ENCODE measurements at places on chromosomes 2 and 18.

DNA sequence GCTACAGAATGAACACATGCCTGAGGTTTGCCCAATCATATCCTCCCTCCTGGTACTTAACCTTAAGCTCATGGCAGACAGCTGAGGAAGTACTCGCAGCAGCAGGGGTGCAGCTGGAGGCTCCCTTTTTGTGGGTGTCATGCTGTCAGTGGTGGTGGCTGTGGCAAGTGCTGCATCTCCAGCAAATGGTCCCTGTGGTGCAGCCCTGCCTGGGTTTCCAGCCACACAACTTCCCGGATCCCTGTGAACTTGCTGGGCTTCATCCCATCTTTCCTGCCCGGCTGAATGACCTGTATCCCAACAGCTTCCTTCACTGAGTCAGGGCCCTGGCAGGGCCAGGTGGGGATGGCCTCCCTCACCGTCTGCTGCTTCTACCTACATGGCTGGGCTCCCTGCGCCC is 5.0 kb downstream of the TMEM185B start:
- H3K27ac ChIP-seq, result no peak overlapping the region
- peak; percentile 34 for DNase-seq
- peaks cover 49% of the 10 kb centered on the region for H3K36me3 ChIP-seq
- no peak overlapping the region for H3K4me3 ChIP-seq

DNA sequence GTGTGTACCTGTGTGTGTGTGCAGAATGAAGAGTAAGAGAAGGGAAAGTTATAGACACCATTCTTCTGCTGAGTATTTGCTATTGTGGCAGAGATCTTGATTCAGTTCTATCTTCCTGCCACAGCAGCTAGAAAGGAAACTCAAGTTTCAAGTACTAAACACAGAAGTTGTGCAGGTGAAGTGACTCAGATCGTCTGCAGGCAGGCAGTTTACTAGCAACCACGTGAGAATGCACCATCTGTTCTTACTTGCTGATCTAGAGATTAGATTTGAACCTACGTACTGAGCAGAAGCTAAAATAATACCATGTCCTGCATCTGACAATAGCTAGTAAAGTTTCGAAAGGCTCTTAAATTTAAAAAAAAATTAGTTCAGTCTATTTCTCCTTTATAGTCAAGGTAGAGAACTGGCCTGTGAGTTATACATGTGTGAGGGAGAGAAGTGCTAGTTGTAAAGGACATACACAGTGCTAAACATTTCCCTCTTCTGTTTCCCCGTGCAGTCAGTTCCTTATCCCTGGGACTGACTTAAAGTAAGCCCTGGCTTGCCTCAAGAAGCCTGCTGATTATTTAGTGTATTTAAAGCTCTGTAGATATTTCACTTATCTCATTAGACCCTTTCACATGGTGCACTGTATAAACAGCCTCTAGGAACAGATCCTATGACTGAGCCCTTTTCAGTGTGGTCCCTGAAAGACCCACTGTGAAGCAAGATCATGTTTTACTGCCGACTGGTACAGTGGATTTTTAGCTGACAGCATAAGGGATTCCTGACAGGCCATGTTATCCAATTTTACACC is 45.0 kb downstream of the SLC38A11 start:
- H3K4me3 ChIP-seq, result no peak overlapping the region
- H3K36me3 ChIP-seq, result no peaks in the 10 kb centered on the region
- H3K27ac ChIP-seq, result peak overlapping the region; percentile 34

- no peak overlapping the region for H3K27ac ChIP-seq
- H3K4me3 ChIP-seq, result no peak overlapping the region
- H3K36me3 ChIP-seq, result peaks cover 8% of the 10 kb centered on the region
- no peaks in the 10 kb centered on the region for H3K27me3 ChIP-seq
- no peak for DNase-seq
- H3K4me1 ChIP-seq, result peaks cover 4% of the 10 kb centered on the region
Measured at GRCh38 chr18:79416677-79417052, 20.9 kb downstream of the NFATC1 start.

DNA sequence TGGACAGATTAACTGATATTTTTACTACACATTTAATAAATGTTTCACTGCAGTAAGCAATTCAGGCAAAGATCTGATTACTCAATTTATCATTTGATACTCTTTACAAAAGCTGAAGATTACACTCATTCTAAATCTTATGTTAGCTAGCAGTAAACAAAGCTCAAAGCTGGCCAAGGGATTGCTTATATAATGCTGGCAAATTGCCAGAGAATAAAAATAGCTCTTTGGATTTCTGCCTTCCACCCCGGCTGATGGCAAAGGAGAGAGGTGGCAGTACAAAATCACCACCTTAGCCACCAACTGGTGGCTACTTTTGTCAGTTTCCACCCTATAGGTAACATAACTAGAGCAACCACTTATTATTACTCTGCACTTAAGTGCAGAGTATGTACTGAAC is 320.5 kb downstream of the FSIP2 start:
- no peak for DNase-seq
- H3K4me1 ChIP-seq, result no peaks in the 10 kb centered on the region
- no peak overlapping the region for H3K4me3 ChIP-seq
- no peak overlapping the region for H3K27ac ChIP-seq

DNA sequence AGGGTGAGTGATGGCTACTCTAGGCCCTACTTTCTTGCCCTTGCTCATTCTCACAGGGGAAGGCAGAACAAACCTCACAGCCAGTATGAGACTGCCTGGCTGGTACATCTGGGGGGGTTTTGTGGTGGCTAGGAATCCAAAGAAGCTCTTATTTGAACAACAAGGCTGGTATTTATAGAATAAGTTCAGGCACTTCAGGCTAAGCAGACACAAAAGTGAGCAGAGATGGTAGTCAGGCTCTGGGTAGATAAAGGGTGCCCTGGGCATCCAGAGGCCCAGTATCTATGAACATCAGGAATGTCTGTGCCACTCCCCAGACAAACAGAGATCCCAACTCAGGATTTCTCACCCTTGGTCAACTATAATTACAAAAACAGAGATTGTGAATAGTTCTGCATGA is 57.2 kb upstream of the RTN4 start:
- no peak overlapping the region for H3K4me3 ChIP-seq
- H3K36me3 ChIP-seq, result no peaks in the 10 kb centered on the region

DNA sequence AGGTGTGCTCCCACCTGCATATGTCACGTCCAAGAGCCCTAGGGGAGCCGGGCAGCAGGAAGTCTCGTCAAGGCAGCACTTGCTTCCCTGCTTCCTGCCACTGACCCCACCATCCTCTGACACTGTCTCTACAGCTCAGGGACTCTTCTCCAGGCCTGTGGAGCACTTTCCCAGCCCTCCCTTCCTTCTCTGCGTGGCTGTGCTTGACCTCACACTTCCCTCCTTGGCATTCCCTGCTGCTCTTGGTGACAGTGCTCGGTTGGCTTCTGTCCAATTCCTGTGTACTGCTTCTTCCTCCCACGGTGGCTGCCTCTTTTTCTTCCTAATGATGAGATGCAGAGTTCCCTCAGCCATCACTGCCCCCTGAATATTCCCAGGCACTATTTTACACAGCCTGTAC is 2.8 kb downstream of the CIDEA start:
- H3K4me1 ChIP-seq, result no peaks in the 10 kb centered on the region
- peaks cover 63% of the 10 kb centered on the region for H3K27me3 ChIP-seq
- no peak for DNase-seq
- H3K4me3 ChIP-seq, result no peak overlapping the region
- H3K36me3 ChIP-seq, result no peaks in the 10 kb centered on the region

GRCh38 chr2:120406566-120406965 is 60.6 kb downstream of the INHBB start:
- peaks cover 8% of the 10 kb centered on the region for H3K27me3 ChIP-seq
- H3K4me3 ChIP-seq, result no peak overlapping the region
- H3K27ac ChIP-seq, result no peak overlapping the region
- no peaks in the 10 kb centered on the region for H3K36me3 ChIP-seq
- DNase-seq, result no peak
- H3K4me1 ChIP-seq, result no peaks in the 10 kb centered on the region
